RWPE1 (cell line): ENCODE measurements at places on chromosomes 3 and 15.

GRCh38 chr15:93173369-93173768 is 84.4 kb upstream of the RGMA start:
- peak; percentile 89 for DNase-seq

- DNase-seq: no peak
Measured at GRCh38 chr3:129261894-129262293, 12.5 kb downstream of the COPG1 start.

- DNase-seq: no peak
Measured at GRCh38 chr3:146345900-146346299, 95.0 kb upstream of the PLSCR4 start.

DNA sequence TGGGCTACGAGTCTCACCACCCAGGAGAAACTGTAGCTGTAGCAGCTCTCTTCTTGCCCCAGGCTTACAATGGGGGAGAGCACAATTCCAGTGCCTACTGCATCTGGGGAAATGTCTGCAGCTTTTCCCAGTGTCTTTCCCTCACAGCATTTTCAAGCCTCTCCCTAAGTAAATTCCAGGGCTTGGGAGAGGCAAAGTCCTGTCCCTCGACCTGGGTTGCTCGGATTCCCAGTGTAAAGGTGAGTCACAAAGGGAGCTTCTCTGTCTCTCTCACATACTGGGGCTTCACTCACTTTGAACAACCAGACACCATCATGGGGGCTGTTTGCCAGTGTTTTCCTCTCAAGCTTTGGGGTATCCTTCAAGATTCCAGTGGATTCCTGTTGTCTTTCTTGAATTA is 689.4 kb upstream of the NAALADL2 start:
- no peak for DNase-seq

DNA sequence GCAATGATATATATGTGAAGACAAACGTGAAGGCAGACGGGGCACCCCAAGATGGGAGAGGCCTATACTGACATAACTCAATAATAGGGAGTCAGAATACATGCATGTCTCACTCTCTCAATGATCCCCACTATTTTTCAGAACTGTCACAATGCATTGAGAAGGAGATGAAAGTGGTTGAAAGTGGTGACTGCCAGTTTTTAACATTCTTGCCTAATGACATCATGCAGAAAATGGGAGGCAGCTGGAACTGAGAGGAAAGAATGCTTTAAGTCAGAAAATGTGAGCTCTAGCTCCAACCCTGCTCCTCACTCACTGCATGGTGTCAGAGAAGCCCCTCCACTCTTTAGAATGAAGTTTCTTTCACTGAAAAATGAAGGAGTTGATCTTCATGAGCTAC is 55.3 kb upstream of the P2RY1 start:
- no peak for DNase-seq

DNA sequence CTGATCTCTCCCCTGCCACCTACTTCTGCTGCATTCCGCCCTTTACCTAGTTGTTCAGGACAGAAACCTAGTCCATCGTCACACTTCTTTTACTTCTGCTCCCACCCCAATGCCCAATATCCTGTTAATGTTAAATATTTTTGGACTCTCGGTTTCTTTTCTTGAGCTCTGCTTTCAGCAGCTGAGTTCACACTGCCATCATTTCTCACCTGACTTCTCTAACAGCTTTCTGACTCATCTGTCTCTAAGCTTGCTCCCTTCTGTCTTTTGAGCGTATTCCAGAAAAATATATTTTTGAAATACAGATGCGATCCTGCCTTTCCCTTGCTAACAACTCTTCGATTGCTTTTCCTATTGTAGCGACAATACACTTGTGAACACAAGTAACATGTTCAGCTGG is 183.4 kb downstream of the KLHL25 start:
- DNase-seq: no peak

GRCh38 chr15:63203451-63204090 is 14.2 kb downstream of the RAB8B start:
- no peak for DNase-seq

DNA sequence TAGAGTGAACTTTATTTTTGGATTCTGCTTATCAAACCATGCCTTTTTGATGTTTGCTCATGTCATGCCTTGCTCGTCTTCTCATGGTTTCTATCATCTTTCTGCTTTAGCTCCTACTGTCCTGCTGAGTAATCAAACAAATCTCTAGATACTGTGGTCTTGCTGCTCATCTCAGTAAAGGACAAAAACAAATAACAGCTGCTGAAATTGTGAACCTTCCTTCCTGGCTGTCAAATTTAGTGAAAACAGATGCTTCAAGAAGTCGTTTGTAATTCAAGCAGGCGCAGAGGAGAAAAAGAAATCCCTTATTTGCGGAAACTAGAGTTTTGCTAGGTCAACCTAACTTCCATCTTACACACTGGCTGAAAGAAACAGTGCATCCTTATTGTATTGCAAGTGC is 616.1 kb upstream of the ALCAM start:
- DNase-seq: no peak

DNA sequence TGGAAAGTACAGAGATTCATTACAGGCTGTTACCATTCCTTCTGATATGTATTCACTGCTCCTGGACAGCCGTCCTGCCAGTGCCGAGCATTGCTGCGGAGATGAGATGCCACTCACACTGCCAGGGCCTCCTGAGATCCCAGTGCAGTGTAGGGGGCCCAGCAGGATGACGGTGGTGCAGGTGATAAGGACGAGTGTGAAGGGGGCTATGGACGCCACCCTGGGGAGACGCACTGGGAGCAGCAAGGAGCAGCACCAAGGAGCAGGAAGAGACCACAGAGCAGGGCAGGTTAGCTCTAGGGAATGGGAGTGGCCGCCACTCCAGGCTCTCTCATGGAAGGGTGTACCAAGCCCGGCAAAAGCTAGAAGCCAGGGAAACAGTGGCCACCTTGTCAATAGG is 4.0 kb upstream of the KLF15 start:
- no peak for DNase-seq

DNA sequence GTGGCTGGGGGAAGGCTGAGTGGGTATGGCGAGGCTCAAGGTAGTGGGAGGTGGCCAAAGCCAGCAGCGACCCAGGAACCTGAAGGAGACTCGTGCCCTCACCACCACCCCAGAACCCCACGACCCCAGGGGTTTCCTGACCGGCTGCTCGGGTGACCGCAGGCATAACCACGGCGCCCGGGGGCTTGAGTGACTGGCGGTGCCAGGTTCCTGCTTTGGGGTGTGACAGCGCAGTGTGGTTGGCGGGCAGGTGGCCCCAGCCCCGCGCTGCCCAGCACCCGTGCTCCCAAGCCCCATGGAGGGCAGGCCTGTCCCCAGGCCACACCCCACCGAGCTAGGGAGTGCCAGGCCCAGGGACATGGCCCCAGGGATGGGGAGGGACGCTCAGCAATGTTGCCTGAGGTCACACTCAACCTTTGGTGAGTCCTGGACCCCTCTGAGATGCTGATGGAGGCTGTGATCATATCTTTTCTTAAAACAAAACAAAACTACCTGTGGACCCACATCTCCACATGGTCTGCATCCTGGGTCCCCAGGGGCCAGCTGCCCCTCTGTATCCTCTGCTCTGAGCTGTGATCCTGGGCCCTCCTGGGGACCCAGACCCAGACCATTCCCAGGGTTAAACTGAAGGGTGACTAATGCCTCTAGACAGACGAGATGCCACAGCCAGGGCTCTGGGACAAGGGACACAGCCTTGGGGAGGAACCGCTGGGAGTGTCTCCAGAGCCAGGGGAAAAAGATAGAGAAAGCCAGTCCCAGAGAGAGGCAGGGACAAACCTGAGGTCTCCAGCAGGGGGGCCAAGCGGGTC is 13.0 kb downstream of the DNAJB8 start:
- no peak for DNase-seq

- DNase-seq: peak; percentile 73
Measured at GRCh38 chr3:77825001-77825827, 785.3 kb downstream of the ROBO2 start.

GRCh38 chr15:80662757-80663553 is 32.2 kb upstream of the ABHD17C start:
- DNase-seq: peak; percentile 76

GRCh38 chr15:66711862-66712261 is 9.8 kb downstream of the SMAD6 start:
- no peak for DNase-seq

DNA sequence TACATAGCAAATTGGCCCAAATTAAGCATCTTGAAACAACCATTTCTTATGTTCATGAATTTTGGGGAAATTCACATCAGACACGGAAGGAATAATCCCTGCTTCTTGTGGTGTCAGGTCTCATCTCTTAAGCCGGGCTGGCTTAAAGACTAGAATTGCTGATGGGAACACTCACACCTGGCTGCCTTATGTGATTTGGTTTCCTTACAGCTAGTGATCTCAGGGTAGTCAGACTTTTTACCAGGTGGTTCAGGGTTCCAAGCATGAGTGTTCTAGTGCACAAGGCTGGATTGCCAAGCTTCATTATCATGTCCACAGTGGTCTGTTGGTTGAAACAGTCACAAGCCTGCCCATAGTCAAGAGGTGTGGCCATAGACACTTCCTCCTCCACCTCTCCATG is 20.3 kb upstream of the CCNL1 start:
- DNase-seq: no peak

DNA sequence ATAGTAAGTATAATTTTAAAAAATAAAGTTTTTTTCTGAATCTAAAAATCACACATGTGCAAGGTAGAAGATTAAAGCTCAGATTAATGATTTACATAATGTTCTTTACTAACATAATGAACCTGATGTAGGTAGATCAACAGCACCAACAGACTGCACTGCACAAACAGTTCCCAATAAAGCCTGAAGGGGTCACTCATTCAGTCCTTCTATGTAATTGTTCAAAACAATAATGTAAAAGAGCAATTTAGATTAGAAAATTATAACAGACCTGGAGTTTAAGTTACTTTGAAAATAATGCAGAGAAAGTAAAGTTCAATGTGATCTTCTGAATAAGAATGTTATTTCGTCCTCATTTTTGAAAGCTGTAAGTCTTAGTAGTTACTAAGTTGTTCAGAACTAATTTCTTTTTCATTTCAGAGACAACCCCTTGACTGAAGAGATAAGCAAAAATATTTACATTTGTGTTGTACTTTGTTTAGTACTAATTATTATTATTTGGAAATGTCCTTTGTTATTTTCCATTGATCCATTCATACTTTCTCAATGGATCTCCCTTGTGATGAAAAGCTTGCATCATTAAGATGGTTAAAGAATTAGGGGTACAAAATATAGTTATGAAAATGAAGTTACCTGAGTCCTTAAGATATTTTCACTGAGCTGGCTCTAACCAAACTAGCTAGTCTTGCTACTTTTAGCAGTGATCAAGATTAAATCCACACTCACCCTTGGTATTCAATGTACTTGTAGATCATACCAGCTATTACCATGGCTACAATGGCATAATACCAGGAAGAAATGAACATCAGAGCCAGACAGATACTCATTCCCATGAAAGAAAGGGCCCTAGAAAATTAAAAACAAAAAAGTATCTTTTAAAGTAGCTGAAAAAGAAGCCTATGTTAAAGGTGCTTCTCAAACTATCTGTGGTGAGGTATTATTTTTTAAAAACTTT is 16.8 kb downstream of the EMC4 start:
- peak; percentile 34 for DNase-seq

DNA sequence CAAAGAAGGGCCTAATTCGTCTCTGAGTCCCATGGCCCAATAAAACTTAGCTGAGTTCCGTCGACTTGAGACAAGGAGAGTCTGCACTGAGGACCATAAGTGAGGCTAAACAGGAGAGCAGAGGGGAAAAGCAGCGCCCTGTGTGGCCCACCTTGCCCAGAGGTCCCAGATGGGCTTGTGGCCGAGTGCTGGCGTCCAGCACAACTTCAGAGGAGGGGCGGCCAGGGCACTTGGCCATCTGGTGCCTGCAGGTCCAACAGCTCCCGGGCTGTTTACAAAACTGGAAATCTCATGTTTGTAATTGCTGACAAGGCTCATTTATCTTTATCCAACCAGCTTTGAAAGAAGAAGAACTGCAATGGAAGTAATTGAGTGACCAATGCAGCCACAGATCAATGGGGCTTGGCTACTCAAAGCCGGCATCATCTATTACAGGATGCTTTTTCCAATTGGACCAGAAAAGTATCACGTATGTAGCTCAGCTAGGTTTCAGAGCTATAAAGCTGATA is 306.3 kb downstream of the OCA2 start:
- DNase-seq: no peak

DNA sequence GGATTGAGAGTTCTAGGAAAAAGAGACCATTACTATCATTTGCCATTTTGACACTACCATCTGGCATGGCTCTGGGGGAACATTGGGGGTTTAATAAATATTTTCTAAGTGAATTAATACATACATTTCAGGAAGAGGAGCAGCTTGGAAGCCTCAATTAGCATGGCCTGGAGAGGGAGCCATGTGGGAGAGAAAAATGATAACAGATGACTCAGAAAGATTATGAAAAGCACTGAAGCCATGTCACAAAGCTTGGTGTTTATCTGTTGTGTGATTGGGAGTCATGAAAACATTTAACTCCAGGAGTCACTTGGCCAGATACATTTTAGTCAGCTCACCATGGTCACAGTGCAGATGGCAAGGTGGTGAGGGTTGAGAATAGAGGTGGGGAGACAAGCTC is 121.0 kb downstream of the SSR3 start:
- no peak for DNase-seq

GRCh38 chr3:114110439-114110838 is 53.9 kb downstream of the QTRT2 start:
- DNase-seq: no peak

DNA sequence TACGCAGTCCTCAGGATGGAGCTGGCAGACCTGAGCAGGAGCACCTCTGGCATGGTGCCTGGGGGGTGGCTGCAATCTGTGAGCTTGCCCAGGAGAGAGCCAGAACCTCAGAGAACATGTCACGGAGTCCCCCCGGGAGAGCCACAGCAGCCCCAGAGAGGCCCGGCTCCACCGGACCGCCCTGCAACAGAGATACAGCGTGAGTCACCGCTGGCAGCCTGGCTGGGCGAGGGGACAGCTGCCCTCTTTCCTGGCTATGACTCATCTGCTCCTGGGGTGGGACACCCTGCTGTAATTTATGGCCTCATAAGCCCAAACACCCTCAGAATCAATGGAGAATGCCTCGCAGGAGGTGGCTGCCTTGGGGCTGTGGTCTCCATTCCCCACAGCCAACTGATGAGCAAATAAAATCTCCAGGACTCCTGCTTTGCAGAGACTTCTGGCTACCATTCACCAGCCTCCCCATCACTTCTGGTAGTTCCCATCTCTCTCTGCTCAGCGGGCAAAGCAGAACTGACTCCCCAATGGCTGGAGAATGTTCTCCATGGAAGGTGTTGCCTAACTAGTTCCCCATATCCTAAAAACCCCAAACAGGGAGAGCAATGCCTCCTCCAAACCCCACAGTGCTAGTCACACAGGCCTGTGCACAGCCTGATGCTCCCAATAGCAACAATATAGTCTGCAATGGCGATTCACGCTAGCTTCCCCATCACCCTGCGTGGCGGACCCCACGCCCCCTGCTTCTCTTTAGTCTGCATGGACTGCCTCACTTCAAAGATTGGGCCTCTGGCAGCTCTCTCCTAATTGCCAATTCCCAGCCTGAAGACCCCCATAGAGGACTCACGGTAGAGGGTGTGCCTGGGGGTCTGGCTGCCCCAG is 21.6 kb downstream of the ACSBG1 start:
- peak; percentile 87 for DNase-seq

DNA sequence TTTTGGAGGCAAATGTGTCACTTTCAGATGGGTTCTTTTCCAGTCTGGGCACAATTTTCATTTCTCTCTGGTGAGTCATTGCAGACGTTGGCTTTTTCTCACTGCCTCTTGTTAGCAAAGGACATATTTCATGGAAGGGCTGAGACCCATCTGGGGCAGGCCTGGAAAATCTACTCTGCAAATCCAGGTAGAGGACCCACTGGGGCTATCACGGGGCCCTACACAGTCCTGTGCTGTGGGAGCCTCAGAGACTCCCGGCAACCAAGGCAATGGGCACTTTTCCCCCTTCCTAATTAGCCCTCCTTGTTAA is 58.0 kb downstream of the HRH1 start:
- peak; percentile 42 for DNase-seq
